ENCODE measurements at places on chromosomes 5 and 9. TPM values are rescaled to one million over a fixed set of nuclear protein-coding genes. Genes with fewer than 3 reads are reported as not detected.

GRCh38 chr5:80288177-80288576, 31.6 kb upstream of the SPZ1 start:
- no peak for DNase-seq
- H3K36me3 ChIP-seq = no peaks in the 10 kb centered on the region
- no peaks in the 10 kb centered on the region for H3K4me1 ChIP-seq
- no peak overlapping the region for H3K4me3 ChIP-seq

GRCh38 chr5:179805529-179806249, 977 bp downstream of the MGAT4B start:
- peak; percentile 46 for DNase-seq
- H3K27me3 ChIP-seq = no peaks in the 10 kb centered on the region
- peaks cover 37% of the 10 kb centered on the region for H3K4me1 ChIP-seq
- no peak overlapping the region for H3K27ac ChIP-seq
- peak overlapping the region; percentile 84 for H3K4me3 ChIP-seq

DNA sequence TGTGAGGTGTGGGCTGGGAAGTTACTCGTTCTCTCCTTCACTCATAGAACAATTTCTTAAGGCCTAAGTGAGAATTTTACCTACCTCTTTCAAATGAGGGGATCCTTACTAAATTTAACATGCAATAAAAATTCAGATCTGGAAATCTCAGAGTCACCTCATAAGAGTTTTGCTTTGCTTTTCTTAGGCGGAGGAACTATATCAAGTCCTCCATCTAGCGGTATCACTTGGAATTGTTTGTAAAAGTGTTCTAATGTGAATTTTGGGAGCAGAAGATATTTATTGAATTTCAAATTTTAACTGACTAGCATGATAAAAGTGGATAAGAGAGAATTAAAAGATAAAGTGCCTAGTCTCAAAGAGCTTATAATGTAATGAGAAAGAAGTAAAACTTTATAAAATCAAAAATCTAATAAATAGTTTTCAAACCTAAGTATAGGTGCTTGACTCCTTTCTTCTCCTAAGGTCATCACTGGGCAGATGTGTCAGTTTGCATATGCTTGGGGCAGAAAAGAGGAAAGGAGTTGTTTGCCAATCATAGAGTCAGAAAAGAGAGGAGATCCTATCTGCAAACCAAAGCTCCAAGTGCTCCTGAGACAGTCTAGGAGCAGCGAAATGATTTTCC, 145.7 kb upstream of the DAB2 start:
- H3K4me1 ChIP-seq = no peaks in the 10 kb centered on the region
- DNase-seq = no peak
- H3K27ac ChIP-seq = no peak overlapping the region
- no peak overlapping the region for H3K4me3 ChIP-seq
- peaks cover 8% of the 10 kb centered on the region for H3K27me3 ChIP-seq
- no peaks in the 10 kb centered on the region for H3K36me3 ChIP-seq

GRCh38 chr5:107630184-107630583, 40.6 kb downstream of the EFNA5 start:
- DNase-seq = no peak
- no peak overlapping the region for H3K27ac ChIP-seq
- H3K27me3 ChIP-seq = no peaks in the 10 kb centered on the region
- no peaks in the 10 kb centered on the region for H3K4me1 ChIP-seq

DNA sequence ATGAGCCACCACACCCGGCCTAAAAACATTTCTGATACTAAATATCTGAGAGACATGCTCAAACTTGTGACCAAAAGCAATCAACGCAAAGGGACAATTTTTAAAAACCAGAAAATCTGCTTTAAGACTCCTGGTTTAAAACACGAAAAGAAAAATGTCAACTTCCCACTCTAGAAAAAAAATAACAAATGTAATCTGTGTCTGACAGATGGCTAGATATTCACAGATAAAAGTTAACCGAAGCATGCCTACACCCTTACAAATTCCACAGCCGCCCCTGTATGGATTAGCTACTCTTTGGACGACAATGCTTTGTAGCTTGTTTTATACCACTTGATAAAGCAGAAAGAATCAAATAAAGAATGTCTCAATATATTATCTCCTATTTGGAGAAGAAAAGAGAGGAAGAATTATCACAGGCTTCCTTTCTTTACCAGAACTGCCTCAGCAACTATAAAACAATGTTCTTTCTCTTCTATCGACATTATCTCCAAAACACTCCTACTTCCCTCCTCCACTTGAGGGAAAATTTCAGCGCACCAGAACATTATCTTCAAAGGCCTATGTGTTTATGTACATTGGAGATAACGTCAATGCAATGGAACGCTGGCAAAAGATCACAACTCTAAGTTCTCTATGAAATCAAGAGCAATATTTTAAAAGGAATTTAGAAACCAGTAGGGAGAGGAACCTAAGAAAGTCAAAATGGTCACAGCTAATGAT, 26.2 kb downstream of the CEMIP2 start:
- H3K4me1 ChIP-seq = peaks cover 13% of the 10 kb centered on the region
- peaks cover 63% of the 10 kb centered on the region for H3K36me3 ChIP-seq
- H3K27me3 ChIP-seq = no peaks in the 10 kb centered on the region
- peak overlapping the region; percentile 55 for H3K27ac ChIP-seq
- H3K4me3 ChIP-seq = no peak overlapping the region

- no peak overlapping the region for H3K4me3 ChIP-seq
- no peak overlapping the region for H3K27ac ChIP-seq
- no peaks in the 10 kb centered on the region for H3K4me1 ChIP-seq
- DNase-seq = no peak
- H3K36me3 ChIP-seq = no peaks in the 10 kb centered on the region
- H3K27me3 ChIP-seq = peaks cover 6% of the 10 kb centered on the region
These were observed 7.5 kb upstream of the TRIO start for GRCh38 chr5:14135621-14136020.

Gene NFIB
- not detected for total RNA-seq

GRCh38 chr5:160297004-160297403, 15.4 kb downstream of the CCNJL start:
- no peak for DNase-seq
- H3K36me3 ChIP-seq = no peaks in the 10 kb centered on the region
- H3K4me3 ChIP-seq = no peak overlapping the region
- peaks cover 5% of the 10 kb centered on the region for H3K27me3 ChIP-seq
- H3K4me1 ChIP-seq = no peaks in the 10 kb centered on the region

DNA sequence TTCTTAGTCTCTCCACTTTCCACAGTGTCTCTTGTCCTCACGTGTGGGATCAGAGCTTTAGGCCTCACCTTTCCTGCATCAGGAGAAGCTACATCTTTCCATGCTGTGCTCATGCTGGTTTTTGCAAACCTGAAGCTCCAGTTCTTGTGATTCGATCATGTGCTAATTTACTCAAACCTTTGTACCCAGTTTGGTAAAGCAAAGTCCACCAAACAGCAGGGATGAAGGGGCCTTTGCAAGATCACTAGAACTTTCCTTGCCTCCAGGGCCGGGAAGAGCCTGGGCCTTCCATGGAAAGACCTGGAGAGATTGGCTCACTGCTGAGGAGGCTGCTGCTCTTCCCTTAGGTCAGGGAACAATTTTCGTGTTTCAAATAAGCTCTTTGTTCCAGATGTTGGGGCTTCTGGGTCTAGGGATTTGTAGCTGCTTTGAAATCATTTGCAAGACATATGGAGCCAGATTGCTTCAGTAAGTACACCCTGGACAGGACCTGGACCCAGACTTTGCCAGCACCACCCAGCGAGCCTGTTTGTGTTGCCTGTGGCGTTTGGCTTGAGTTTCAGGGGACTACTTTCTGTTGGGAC, 18.7 kb upstream of the SPATA31E1 start:
- H3K27ac ChIP-seq = no peak overlapping the region
- no peak overlapping the region for H3K4me3 ChIP-seq
- no peaks in the 10 kb centered on the region for H3K27me3 ChIP-seq
- no peaks in the 10 kb centered on the region for H3K36me3 ChIP-seq
- no peak for DNase-seq
- no peaks in the 10 kb centered on the region for H3K4me1 ChIP-seq

Data from activated B cell treated with CpG ODN at 0.5 μM for 24 hours (primary cell).